CD4-positive, alpha-beta T cell treated with Interleukin-1 beta for 1 hour (primary cell): ENCODE measurements at places on chromosomes 16 and 17.

GRCh38 chr16:10040136-10041080 is 141.8 kb downstream of the GRIN2A start:
- no peak for DNase-seq

- no peak for DNase-seq
Measured at GRCh38 chr17:75488693-75489510, 26.4 kb downstream of the CASKIN2 start.

DNA sequence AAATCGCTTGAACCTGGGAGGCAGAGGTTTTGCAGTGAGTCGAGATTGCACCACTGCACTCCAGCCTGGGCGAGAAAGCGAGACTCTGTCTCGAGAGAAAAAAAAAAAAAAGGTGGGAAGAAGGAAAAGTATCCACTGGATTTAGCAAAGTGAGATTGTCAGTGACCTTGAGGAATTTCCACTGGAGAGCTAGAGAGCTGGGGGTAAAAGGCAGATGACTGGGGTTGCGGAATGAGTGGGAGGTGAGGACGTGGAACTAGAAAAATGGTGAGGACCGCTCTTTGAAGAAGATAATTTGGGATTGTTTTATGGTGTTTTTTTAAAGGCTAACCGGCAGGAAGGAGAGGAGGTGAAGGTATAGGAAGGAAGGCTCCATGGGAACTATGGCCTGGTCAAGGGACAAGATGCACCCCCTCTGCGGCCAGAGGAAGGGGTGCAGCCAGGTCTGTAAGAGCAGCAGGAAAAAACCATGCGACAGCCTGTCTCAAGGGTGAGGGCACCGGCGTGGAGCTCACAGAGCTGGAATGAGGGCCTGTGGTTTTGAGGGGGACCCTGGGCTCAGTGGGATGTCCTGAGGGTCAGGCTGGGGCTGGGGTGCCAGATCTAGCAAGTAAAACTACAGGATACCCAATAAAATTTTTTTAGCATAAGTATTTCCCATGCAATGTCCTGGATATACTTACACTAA is 694 bp upstream of the MLST8 start:
- no peak for DNase-seq

DNA sequence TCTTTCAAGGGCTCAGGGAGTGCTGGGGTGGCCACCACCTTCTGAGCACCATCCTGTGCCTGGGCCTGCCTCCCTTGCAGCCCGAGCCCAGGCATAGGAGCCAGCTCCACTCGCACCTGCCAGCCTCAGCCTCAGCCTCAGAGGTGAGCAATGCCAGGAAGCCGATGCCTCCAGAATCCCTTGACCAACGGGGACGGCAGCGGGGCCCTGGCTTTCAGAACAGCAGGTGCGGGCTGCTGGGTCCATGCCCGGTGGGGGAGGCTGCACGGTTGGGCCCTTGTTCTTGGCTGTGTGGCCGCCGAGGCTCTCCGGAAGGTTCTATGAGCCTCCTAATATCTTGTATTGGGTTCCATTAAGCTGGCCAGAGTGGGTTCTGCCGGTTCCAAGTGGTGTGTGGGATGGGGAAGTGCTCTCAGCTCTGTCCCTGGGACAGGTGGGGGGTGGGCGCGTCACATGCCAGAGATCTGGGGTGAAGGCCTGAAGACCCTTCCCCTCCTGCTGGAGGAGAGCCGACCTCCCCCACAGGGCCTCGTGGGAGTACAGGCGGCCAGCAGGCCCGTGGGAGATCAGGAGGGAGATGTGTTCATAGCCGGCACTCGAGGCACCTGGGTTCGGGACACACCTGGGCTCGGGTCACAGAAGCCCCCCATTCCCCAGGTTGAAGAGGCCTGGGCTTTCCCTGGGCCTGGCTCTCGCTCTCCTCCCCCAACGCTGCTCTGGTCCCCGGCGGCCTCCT is 27.0 kb downstream of the NPTX1 start:
- no peak for DNase-seq

GRCh38 chr17:6381526-6382465 is 53.1 kb downstream of the AIPL1 start:
- DNase-seq = no peak

- no peak for DNase-seq
Measured at GRCh38 chr16:19911747-19912454, 27.3 kb upstream of the GPRC5B start.

GRCh38 chr16:58461056-58461455 is 38.9 kb upstream of the NDRG4 start:
- no peak for DNase-seq

- no peak for DNase-seq
Measured at GRCh38 chr17:73069841-73070240, 22.6 kb downstream of the SLC39A11 start.

DNA sequence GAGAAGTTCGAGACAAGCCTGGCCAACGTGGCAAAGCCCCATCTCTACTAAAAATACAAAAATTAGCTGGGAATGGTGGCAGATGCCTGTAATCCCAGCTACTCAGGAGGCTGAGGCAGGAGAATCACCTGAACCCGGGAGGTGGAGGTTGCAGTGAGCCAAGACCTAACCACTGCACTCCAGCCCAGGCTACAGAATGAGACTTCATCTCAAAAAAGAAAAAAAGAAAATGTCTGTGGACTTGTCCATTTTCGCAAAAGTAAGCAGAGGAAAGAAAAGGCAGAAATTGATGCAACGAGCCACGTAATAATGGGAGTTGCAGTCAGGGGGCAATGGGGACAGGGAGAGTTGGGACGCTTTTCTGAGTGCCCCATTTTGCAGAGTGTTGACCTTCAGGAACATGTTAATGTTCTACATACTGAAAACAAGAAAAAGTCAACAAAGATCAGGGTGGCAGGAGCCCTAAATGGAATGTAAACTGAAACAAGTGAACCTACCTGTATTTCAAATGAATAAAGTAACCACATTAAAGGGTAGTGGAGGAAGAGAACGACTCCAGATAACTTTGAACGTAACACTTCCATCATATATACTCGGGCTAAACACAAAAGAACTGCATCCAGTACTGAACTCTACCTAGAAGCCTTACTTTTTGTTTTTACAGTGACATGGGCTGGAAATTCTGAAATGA is 76.4 kb downstream of the CNGB1 start:
- no peak for DNase-seq

- DNase-seq = no peak
Measured at GRCh38 chr17:78745407-78746088, 36.5 kb downstream of the CYTH1 start.

DNA sequence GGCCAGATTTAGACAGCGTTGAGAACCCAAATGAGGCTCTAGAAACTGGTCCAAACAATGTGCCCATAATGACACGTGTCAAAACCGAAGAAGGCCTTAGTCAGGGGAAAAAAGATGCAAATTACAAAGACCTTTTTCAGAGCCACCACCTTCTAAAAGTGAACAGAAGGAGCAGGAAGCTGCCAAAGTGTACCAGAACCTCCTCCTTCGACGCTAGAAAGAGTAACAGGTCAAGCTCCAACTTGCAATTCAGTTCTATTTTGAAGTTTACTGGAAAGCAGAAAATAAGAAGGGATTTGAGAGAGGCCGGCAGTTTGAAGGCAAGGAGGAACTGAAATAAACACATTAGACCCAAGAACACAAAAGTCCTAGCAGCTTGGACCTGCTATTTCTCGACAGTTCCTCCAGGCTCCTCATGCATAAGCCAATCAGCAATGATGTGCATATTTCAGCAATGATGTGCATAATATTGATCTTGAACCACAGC is 61.8 kb downstream of the XYLT1 start:
- no peak for DNase-seq

DNA sequence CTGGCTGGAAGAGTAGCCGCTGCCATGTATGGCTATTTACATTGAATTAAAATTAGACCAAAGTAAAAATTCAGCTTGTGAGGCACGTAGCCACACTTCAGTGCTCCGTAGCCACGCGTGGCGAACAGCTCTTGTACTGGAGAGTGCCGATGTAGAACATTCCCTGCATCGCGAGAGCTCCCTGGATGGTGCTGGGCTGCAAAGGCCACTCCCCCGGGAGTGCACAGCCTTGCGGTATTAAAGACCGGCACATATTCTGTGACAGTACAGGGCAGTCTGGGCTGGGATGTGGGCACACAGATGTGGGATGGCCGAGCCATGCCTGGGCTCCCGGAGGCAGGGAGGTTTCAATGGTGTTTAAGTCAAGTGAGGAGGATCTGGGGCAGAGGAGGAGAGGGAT is 102.2 kb downstream of the CMIP start:
- DNase-seq = no peak

GRCh38 chr16:55499951-55500529 is 8.8 kb upstream of the LPCAT2 start:
- DNase-seq = no peak

GRCh38 chr16:28858421-28858820 is 5.2 kb upstream of the SH2B1 start:
- no peak for DNase-seq

- no peak for DNase-seq
Measured at GRCh38 chr17:1560101-1560857, 2.3 kb downstream of the PITPNA start.

GRCh38 chr16:81405702-81406113 is 38.9 kb upstream of the CMIP start:
- DNase-seq = no peak

- DNase-seq = no peak
Measured at GRCh38 chr17:57091186-57091618, 6.2 kb downstream of the AKAP1 start.

DNA sequence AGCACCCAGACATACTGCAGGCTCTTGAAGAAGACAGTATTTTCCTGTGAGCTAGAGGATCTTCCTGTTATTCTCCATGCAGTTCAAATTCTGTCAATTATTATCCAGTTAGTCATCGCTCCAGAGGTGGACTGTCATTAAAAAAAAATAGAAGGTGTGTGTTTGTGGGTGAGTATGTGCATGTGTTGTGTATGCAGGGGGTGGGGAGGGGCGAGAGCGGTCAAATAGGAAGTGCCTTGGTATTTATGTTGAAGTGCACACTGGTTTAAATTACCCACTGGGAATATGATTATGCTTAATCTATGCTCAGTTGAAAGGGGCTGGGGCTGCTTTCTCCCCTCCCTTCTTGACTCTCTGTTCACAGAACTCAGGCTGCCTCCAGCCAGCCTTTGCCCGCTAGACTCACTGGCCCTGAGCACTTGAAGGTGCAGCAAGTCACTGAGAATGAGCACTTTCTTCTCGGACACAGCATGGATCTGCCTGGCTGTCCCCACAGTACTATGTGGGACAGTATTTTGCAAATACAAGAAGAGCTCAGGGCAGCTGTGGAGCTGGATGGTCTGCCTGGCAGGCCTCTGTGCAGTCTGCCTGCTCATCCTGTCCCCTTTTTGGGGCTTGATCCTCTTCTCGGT is at the start of gene HSD17B2:
Gene HSD17B2 (plus strand): TSS at position 273 of the 632 bp plus-strand sequence. CDS start 172 bp downstream, at position 445.
- no peak for DNase-seq

GRCh38 chr16:4094127-4094773 is 22.0 kb downstream of the ADCY9 start:
- DNase-seq = no peak

DNA sequence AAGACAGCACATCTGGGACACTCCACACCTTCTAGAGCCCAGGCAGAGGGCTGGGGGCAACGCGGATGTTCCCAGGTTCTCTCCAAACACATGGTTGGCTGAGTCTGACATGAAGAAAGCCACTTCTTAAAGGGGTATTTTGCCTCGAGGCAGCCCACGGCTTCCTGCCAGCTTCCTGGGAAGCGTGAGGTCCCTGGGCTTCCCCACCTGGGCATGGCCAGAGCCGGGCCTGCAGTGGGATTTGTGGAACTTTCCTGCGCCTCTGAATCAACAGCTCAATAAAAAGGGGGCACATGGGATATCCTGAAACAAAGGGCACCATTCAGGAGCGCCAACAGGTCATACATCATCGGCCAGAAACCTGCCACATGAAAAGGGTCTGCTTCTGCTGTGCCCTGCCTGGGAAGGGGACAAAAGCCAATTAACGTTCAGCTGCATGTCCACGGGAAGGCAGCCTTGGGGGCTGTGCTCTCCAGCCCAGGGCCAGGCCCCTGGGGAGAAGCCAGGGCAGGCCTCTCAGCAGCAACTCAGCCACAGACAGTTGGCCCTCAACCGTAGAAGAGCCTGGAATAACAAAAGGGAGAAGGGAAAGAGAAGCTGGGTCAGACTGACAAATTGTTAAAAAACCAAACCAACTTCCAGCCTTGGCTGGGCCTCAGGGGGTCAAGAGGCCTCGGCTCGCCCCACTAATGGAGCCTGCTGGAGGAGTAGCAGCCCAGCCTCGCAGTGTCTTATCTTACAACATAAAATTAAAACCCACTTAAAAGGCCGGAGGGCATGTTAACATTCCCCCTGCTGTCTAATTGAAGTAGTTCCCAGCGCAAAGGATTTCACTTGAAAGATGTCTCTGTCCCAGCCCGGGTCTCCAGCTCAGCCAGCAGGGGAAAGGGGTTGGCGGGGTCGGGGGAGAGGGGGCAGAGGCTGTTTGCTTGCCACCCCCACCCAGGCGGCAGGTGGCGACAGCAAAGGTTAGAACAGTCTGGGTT is 34.2 kb downstream of the TBX4 start:
- DNase-seq = no peak

DNA sequence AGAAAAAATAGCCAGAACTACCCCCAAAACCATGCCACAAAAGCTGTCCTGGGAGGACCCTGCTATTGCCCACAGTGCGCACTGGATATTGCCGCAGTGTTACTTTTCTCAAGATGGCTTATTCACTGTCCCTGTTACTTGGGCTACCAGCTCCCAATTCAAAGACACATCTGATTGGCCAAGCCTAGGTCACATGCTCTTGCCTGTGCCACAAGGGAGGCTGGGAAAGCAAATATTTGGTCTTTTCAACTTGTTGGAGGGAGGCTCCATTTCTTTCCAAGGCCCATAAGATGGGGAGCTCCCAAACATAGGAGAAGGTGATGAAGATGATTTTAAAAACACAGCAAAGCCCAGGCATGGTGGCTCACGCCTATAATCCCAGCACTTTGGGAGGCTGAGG is 257.0 kb downstream of the SHISA9 start:
- DNase-seq = no peak

GRCh38 chr17:29124925-29125273 is 55.3 kb downstream of the MYO18A start:
- no peak for DNase-seq

DNA sequence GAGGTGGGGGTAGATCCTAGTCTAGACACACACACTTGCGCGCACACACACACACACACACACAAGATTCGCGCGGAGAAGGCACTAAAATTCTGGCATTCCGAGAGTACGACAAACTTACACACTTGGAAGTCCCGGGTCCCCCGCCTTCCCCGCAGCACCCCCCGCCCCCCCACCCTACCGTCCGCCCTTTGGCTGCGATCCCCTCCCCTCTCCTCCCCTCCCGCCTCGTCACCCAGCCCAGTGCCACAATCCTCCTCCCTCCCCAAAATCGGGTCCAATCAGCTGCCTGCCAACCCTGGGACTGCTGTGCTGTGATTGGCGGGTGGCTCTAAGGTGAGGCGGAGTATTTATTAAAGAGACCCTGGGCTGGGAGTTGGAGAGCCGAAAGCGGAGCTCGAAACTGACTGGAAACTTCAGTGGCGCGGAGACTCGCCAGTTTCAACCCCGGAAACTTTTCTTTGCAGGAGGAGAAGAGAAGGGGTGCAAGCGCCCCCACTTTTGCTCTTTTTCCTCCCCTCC is at the start of gene SOX9:
Gene SOX9 (plus strand): TSS at position 379 of the 522 bp plus-strand sequence. CDS start 372 bp downstream, outside the sequence.
- no peak for DNase-seq
